ENCODE measurements at places on chromosomes 1 and 21.

DNA sequence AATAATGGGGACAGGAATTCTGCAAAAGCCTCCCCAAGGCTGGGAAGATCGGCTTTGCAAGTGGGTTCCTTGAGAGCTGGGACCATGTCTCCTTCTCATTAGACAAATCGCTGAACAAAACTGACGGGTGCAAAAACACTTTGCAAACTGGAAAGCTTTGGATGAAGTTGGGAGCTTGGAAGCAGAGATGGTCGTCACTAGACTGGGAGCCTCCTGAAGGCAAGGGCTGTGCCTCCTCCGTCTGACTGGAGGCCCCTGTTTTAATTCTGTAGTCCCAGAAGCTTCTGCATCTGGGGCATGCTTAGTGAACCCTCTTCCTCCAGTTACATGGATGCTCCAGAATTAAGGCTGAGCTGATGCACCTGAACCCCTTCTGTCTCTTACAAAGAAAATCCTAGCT, 82.3 kb upstream of the IFFO2 start:
- H3K4me1 ChIP-seq = no peaks in the 10 kb centered on the region
- no peak overlapping the region for H3K27ac ChIP-seq
- H3K4me3 ChIP-seq = no peak overlapping the region
- no peaks in the 10 kb centered on the region for H3K27me3 ChIP-seq

GRCh38 chr1:86214605-86215004, 58.0 kb upstream of the COL24A1 start:
- no peaks in the 10 kb centered on the region for H3K27me3 ChIP-seq
- H3K4me3 ChIP-seq = no peak overlapping the region
- H3K36me3 ChIP-seq = no peaks in the 10 kb centered on the region
- no peak for DNase-seq
- no peak overlapping the region for H3K27ac ChIP-seq

GRCh38 chr1:218739426-218739825, 394.3 kb downstream of the TGFB2 start:
- H3K27me3 ChIP-seq = no peaks in the 10 kb centered on the region
- H3K4me3 ChIP-seq = no peak overlapping the region
- peaks cover 9% of the 10 kb centered on the region for H3K4me1 ChIP-seq

- no peaks in the 10 kb centered on the region for H3K36me3 ChIP-seq
- no peaks in the 10 kb centered on the region for H3K4me1 ChIP-seq
- no peak overlapping the region for H3K27ac ChIP-seq
- no peak overlapping the region for H3K4me3 ChIP-seq
These were observed 229.4 kb upstream of the POU3F1 start for GRCh38 chr1:38275960-38276359.

GRCh38 chr1:210263963-210264362, 31.4 kb downstream of the SERTAD4 start:
- no peak overlapping the region for H3K27ac ChIP-seq
- H3K4me1 ChIP-seq = no peaks in the 10 kb centered on the region
- no peaks in the 10 kb centered on the region for H3K27me3 ChIP-seq
- no peaks in the 10 kb centered on the region for H3K36me3 ChIP-seq
- H3K4me3 ChIP-seq = no peak overlapping the region
